ENCODE measurements at places on chromosomes 2 and 18.

GRCh38 chr2:118016911-118017310, 3.0 kb upstream of the CCDC93 start:
- no peaks in the 10 kb centered on the region for H3K27me3 ChIP-seq
- no peak overlapping the region for H3K27ac ChIP-seq
- H3K4me3 ChIP-seq = no peak overlapping the region
- H3K4me1 ChIP-seq = peaks cover 11% of the 10 kb centered on the region
- DNase-seq = no peak
- no peaks in the 10 kb centered on the region for H3K36me3 ChIP-seq

DNA sequence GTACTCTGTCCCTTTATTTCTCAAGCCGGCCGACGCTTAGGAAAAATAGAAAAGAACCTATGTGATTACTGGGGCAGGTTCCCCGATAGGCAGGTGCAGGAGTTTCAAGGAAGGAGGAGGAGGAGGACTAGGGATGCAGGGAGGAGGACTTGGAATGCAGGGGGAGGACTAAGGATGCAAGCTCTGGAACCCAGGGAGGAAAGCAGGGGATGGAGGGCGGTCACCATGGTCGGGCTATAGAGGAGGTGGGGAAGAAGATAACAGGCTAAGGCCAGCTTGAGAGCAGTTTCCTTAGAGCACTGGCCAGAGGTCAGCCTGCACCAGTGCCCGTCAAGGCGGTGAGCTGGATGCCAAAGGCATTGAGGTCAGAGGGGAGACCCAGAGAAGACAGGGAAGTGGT, 18.7 kb upstream of the B3GNT7 start:
- H3K4me3 ChIP-seq = no peak overlapping the region
- H3K36me3 ChIP-seq = no peaks in the 10 kb centered on the region
- H3K4me1 ChIP-seq = no peaks in the 10 kb centered on the region
- DNase-seq = no peak
- H3K27me3 ChIP-seq = no peaks in the 10 kb centered on the region

GRCh38 chr18:6401687-6402086, 13.0 kb downstream of the L3MBTL4 start:
- no peak for DNase-seq
- no peaks in the 10 kb centered on the region for H3K36me3 ChIP-seq

DNA sequence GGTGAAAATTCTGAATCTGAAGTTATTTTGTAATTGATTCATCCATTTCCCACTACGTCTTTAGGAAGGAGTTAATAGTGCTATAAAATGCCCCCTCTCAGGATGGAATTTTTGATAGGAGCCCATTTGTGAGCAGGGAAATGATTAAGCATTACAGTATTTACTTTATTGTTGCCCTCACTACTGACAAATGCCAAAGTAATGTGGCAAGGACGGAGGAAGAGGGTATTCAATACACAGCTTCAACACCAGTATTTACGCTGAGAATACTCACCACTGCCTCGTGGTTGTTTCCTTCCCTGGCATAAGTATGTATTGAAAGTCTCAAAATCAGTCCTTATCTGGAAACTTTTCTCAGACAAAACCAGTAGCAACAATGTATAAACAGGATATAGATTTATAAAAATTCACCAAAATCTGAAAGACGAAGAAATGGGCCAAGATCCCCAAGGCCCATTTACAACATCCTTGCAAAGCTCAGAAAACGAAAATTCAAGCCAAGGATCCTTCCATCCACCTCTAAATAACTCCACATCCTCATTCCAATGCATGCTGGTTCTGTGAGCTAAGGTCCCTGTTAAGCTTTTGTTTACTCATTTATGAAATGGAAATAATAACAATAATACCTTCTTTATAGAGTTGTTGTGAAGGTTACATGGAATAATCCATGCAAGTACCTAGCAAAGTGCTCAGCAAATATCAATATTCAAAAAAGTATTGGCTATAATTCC, 29.3 kb downstream of the FEZ2 start:
- no peak overlapping the region for H3K4me3 ChIP-seq
- DNase-seq = no peak
- H3K4me1 ChIP-seq = no peaks in the 10 kb centered on the region
- H3K36me3 ChIP-seq = no peaks in the 10 kb centered on the region
- H3K27ac ChIP-seq = no peak overlapping the region

DNA sequence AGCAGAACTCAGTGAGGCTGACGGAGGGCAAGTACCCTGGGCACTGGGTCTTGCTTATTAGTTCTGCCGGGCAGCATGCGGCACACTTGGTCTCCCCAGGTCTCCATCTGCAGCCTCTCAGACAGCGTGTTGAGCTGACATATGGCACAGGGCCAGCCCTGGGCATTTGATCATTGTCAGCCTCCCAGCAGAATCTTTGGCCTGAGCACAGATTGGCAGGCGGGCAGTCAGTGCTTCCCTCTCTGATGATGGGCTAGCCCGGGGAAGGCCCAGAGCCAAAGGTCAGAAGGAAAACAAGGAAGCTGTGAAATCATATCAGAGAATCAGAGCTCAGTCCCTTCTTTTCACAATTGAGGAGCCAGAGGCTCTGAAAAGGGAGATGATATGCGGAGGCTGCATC, 150.1 kb upstream of the LRRTM1 start:
- H3K36me3 ChIP-seq = no peaks in the 10 kb centered on the region
- H3K27ac ChIP-seq = no peak overlapping the region
- DNase-seq = no peak
- no peak overlapping the region for H3K4me3 ChIP-seq

GRCh38 chr2:205837663-205838062, 155.4 kb downstream of the NRP2 start:
- no peak overlapping the region for H3K4me3 ChIP-seq
- no peak overlapping the region for H3K27ac ChIP-seq
- H3K36me3 ChIP-seq = no peaks in the 10 kb centered on the region

DNA sequence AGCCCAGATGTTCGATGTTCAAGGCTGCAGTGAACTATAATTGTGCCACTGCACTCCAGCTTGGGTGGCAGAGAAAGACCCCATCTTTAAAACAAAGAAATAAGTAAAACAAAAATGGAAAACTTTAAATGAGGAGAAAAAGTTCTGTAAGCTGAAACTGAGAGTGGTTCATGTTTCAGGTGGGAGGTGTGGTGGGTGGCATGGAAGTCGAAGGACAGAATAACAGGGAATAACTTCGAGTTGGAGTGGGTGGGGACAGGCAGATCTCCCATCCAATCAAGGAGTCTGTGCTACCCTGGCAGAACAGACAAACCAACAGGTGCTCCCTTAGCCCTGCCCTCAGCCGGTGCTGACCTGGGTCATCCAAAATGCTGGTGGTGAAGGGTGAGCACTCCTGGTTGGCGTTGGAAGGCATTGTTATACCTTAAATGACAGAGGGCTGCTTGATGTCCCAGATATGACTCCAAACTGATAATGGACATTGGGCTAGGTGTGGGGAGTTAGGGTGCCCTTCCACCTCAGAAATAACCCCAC, 328.4 kb downstream of the DYSF start:
- H3K4me3 ChIP-seq = no peak overlapping the region
- H3K27ac ChIP-seq = no peak overlapping the region
- H3K36me3 ChIP-seq = no peaks in the 10 kb centered on the region
- no peaks in the 10 kb centered on the region for H3K27me3 ChIP-seq
- no peaks in the 10 kb centered on the region for H3K4me1 ChIP-seq

DNA sequence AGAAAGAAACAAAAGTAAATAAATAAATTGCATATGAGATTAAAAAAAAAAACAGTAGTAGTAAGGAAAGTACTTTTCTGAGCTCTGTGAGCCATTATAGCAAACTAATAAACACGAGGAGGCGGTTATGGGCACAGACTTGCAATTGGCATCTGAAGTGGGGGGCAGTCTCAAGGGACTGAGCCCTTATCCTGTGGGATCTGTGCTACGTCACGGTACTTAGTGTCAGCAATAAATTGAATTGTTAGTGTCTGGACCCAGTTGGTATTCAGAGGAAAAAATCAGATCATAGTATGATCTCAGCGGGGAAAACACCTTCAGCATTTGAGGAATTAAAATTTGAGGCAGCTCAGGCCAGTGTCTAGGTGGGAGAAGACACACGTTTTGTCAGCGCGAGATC, 76.6 kb upstream of the TEX51 start:
- no peak for DNase-seq
- no peak overlapping the region for H3K27ac ChIP-seq
- no peaks in the 10 kb centered on the region for H3K27me3 ChIP-seq
- H3K36me3 ChIP-seq = no peaks in the 10 kb centered on the region
- no peaks in the 10 kb centered on the region for H3K4me1 ChIP-seq

DNA sequence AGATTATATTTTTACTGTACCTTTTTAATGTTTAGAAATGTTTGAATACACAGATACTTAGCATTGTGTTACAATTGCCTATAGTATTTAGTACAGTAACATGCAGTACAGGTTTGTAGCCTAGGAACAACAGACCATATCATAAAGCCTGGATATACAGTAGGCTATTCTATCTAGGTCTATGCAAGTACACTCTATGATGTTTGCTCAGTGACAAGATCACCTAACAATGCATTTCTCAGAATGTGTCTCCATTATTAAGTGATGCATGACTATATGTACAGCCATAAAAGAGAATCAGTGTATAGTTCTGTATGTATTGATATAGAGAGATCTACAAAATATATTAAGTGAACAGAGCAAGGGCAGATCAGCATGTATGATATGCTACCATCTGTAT, 616.4 kb downstream of the XIRP2 start:
- H3K4me1 ChIP-seq = no peaks in the 10 kb centered on the region
- no peak overlapping the region for H3K4me3 ChIP-seq
- DNase-seq = no peak
- no peaks in the 10 kb centered on the region for H3K27me3 ChIP-seq
- H3K36me3 ChIP-seq = no peaks in the 10 kb centered on the region

DNA sequence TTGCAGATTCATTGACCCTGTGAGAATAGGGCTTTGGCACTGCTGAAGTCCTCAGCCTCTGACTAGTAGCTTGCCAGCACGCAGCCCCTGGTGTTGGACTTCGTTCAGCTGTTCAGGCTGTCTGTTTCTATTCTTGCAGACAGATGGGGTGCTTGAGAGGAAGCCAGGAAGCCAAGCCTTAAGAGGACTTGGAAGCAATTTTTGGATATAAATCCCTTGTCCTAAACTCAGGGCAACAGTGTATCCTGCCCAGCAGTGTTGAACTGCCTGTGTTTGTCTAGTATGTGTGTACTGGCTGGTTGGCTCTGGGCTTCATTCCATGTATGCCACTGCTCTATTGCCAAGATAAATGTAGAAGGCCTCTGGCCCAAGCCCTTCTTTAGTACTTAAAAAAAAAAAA, 108.6 kb downstream of the COMMD1 start:
- no peaks in the 10 kb centered on the region for H3K27me3 ChIP-seq
- H3K4me1 ChIP-seq = no peaks in the 10 kb centered on the region
- no peaks in the 10 kb centered on the region for H3K36me3 ChIP-seq
- H3K27ac ChIP-seq = no peak overlapping the region

DNA sequence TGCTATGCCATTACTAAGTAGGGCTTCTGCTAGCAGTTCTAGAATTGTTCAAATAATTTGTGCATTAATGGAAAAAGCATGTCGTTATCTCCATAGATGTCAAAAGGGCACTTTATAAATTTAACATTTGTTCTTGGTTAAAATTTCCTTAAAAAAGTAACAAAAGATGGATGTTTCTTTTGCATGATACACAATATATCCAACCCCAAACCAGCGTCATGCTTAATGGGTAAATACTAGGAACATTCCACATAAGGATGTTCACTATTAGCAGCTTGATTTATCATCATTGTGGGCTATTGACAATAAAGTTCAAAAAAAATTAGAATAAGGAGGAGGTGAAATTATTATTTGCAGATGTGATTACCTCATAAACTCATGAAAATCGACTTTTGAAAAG, 79.7 kb downstream of the GREB1L start:
- H3K4me1 ChIP-seq = no peaks in the 10 kb centered on the region
- DNase-seq = no peak
- no peaks in the 10 kb centered on the region for H3K27me3 ChIP-seq
- H3K36me3 ChIP-seq = no peaks in the 10 kb centered on the region
- H3K4me3 ChIP-seq = no peak overlapping the region

DNA sequence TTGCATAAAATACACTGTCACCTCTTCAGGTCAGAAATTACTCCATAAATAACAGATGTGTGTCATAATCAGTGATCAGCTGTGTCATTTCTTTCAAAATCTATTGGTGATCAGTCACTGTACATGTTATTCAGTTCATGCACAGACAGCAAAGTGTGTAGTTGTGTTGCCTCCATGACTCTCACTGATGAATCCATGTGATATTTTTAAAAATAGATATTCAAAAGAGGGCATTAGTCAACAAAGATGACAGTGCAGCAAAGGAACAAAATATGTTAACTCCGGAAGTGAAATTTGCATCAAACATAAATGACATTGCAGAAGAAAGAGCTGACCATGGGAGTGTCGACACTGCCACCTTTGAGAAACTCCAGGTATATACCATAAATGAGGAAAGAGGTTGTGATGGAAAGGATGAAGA, 17.1 kb upstream of the MCM6 start:
- no peaks in the 10 kb centered on the region for H3K36me3 ChIP-seq
- H3K27me3 ChIP-seq = no peaks in the 10 kb centered on the region
- no peak overlapping the region for H3K27ac ChIP-seq
- H3K4me3 ChIP-seq = no peak overlapping the region

DNA sequence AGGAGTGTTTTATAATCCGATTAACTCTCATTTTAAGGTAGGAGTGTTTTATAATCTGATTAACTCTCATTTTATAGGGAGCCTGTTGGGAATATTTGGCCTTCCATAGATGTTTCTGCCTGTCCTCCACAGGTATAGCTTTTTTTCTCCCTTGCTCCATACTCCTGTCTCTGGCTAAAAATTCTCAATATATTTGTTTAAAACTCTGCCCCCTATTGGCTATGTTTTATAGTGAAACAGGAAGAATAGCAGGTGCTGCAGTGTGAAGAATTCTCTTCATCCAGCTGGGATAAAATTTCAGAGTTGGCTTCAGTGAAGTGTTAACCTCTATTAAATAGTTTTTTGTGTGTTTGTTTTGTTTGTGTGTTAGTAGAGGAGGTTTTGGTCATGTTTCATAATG, 1046.0 kb upstream of the TMEFF2 start:
- H3K4me1 ChIP-seq = no peaks in the 10 kb centered on the region
- no peaks in the 10 kb centered on the region for H3K27me3 ChIP-seq
- no peak overlapping the region for H3K4me3 ChIP-seq

- no peaks in the 10 kb centered on the region for H3K4me1 ChIP-seq
- DNase-seq = no peak
- no peaks in the 10 kb centered on the region for H3K36me3 ChIP-seq
- no peak overlapping the region for H3K27ac ChIP-seq
These were observed 143.7 kb downstream of the LRATD1 start for GRCh38 chr2:14776216-14776615.

GRCh38 chr2:202529389-202529788, 105.4 kb upstream of the FAM117B start:
- no peaks in the 10 kb centered on the region for H3K27me3 ChIP-seq
- no peak overlapping the region for H3K27ac ChIP-seq
- H3K4me1 ChIP-seq = peaks cover 20% of the 10 kb centered on the region
- no peaks in the 10 kb centered on the region for H3K36me3 ChIP-seq

Measured in CD8-positive, alpha-beta memory T cell (primary cell).